RWPE1 (cell line): ENCODE measurements at places on chromosomes 1 and 21.

DNA sequence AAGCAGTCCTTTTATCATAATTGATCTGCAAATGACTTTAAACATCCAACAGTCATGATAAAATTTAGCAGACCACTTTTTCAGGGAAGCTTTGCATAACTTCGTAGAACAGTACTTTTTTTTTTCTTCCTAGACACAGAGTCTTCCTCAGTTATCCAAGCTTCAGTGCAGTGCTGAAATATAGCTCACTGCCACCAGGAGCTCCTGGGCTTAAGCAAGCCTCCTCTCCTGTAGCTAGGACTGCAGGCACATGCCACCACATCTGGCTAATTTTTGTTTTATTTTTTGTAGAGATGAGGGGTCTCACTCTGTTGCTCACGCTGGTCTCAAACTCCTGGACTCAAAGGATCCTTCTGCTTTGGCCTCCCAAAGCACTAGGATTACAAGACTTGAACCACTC lies 3.8 kb downstream of the F13B start:
- no peak for DNase-seq

GRCh38 chr1:230037261-230037660 lies 29.8 kb upstream of the GALNT2 start:
- DNase-seq = no peak

DNA sequence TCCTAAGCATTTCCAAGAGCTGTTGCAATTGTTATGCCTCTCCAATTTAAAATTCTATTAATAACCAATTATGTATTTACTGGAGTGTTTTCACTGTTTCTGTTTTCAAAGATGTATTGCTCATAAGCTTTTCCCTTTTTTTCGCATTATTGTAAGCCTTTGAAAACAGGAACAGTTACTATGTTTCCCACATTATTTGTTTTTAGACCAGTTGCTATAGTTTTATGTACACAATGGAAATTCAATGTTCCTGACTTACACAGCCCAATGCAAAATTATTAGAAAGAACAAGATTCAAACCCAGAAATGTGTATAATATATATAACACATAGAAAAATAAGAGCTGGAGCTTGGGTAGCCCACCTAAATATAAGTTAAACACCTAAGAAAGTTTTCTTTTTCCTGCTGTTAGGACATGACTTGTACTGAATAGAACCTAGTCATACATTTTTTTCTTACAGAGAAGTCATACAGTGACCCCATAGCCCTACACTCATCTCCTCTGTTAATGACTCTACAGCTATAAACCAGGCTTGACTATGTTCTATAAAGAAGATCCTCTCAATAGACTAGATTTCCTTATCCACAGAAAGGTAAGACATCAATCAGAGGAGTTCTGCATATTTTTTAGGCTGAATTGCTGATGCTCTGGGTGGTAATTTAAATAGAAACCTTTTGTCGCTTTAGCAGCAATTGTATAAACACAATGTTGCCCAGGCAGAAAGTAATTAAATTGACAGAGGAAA lies 299.6 kb downstream of the USH2A start:
- no peak for DNase-seq

DNA sequence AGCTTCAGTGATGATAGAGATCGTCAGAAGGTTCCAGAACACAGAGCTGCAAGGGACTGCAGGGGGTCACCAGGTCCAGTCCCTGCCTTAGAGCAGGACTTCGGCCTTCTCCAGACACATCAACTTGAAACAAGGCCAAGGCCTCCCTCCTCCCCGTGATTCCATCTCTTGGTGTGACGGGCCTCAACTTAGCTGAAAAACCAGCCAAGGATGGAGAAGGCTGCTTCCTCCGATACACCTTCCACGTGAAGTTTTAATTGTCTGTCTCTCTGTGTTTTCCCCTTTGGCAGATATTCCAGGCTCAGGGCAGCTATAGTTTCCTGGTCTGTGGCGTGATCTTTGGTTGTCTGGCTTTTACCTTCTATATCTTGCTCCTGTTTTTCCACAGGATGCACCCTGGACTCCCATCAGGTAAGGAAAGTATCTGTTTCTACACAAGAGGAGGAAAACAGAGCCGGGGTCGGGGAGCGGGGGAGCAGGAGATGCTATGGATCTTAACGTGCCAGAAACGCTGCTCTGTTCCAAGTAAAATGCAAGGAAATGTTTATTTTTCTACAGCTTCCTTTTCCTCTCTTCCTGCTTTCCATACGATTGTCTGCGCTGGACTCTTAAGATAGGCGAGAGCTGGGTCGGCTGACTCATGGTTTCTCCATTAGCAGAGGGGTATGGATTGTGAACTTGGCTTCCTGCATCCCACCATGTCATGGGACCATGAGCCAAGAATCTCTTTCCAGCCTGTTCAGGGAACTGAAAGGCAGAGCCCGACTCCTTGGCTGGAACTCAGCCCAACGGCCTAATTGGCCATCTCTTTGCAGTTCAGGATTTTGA lies 32.8 kb downstream of the ELK4 start:
- no peak for DNase-seq

DNA sequence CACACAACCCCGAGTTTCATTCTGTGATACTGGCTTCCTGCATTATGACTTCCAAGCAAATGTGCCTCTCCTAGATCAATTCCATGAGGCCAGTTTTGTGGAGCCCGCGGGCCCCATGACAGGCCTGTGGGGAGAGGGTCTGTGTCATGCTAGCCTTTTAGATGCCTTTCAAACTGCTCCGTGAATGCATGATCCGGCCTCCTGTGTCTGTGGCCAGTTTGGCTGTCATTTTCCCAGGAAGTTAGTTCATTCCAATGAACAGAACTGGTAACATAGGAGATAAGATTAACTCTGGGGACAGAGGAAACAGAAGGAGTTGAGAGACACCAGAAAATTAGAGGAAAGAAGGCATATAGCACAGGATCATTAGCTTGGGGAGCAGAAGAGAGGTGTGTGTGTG lies 3.2 kb downstream of the FNDC7 start:
- DNase-seq = no peak

DNA sequence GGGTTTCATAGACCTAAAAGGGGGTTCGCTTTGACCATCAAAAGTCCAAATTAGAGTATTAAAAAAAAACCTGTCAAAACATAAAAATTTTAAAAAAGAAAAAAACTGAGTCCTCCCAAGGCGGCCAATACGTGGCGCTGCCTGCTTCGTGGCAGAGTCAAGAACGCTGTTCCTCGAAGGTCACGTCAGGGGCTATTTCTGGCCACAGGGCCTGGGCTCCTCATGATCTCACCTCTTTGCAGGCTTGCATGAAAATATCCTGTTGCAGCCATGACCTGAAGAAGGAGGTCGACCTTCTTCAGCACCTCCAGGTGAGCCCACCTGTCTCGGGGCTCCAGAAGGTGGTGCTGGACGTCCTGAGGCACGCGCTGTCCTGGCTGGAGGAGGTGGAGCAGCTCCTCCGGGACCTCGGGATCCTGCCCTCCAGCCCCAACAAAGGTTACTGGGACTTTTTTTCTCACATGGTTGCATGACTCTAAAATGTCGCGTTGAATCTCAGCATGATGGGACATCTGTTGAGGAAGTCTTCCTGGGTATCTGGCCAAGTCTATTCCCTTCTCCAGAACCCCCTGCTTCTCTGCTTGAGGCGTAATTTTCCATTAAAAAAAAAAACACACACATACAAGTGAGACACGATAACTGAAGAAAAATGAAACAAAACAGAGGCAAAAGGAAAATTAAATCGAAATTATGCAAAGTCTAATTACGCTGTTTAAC lies 80.4 kb upstream of the EFHD2 start:
- no peak for DNase-seq

DNA sequence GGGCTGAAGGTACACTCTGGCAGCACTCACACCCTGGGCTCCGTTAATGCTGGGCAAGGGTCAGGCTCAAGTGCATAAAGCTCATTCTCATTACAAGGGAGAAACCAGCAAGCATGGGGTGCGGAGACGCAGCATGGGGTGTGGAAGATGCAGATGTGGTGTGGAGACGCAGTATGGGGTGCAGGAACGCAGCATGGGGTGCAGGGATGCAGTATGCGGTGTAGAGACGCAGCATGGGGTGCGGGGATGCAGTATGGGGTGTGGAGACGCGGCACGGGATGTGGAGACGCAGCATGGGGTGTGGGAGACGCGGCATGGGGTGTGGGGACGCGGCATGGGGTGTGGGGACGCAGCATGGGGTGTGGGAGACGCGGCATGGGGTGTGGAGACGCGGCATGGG lies 390.7 kb downstream of the NPHP4 start:
- DNase-seq = no peak

GRCh38 chr1:238789916-238790667 lies 596.3 kb upstream of the CHRM3 start:
- DNase-seq = no peak

GRCh38 chr1:115951560-115951959 lies 24.8 kb upstream of the SLC22A15 start:
- DNase-seq = no peak

DNA sequence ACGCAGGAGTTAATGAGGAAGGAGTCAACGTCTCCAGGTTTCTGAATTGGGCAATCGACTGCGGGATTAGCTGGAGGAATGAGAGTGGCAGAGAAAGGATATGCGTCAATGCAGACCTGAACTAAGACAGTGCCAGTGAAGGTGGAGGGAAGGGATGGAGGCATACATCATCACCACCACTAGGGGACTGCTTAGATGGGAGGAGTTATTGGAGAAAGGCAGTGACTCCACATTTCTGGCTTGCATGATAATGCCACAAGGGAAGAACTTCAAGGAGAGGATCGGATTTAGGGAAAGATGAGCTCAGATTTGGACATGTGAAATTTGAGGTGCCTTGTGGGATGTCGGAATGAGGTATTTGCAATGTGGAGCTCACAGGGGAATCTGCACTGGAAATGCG lies 17.5 kb downstream of the VASH2 start:
- peak; percentile 41 for DNase-seq

GRCh38 chr1:161098210-161099068 lies at the start of gene KLHDC9:
Gene KLHDC9, plus strand, starts transcription at chr1:161098361. Its CDS starts 175 bp downstream, at chr1:161098536.
- DNase-seq = peak; percentile 82

GRCh38 chr1:245079021-245079609 lies 75.7 kb upstream of the KIF26B start:
- peak; percentile 24 for DNase-seq

DNA sequence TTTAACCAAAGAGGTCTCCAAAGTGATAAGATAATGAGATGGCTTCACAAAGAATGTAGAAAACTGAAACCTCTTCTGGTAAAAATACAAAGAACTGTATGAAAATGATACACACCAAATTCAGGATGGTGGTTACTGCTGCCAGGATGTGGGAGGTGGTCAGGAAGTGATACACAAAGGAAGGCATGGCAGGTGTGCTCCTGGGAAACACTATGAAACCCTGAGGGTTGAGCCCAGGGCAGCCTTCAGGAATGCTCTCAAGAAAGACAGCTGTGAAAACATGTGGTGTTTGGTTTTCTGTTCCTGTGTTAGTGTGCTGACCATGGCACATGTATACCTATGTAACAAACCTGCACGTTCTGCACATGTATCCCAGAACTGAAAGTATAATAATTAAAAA lies 109.3 kb downstream of the NTNG1 start:
- DNase-seq = peak; percentile 8

DNA sequence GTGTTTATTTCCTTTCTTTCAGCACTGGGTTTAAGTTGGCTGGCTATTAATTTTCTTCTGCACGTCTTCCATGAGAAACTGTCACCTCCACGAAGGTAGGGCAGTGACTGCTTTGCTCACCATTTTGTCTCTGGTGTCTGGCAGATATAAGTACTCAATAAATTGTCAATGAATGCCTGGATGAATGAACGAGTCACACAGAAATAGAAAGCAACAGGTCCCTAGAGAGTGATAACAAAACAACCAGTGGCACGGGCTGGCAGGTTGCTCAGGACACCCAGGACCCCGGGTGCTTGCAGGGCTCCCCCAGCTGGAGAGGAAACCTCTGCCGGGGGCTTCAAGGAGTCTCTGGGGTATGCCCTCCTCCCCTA lies 3.2 kb upstream of the MYOC start:
- DNase-seq = no peak

- peak; percentile 26 for DNase-seq
These were observed 1232.0 kb downstream of the KCNT2 start for GRCh38 chr1:195376190-195376589.

GRCh38 chr1:69410893-69411292 lies 156.8 kb upstream of the LRRC7 start:
- DNase-seq = no peak

- no peak for DNase-seq
These were observed 4.3 kb upstream of the ERI3 start for GRCh38 chr1:44359234-44359935.

DNA sequence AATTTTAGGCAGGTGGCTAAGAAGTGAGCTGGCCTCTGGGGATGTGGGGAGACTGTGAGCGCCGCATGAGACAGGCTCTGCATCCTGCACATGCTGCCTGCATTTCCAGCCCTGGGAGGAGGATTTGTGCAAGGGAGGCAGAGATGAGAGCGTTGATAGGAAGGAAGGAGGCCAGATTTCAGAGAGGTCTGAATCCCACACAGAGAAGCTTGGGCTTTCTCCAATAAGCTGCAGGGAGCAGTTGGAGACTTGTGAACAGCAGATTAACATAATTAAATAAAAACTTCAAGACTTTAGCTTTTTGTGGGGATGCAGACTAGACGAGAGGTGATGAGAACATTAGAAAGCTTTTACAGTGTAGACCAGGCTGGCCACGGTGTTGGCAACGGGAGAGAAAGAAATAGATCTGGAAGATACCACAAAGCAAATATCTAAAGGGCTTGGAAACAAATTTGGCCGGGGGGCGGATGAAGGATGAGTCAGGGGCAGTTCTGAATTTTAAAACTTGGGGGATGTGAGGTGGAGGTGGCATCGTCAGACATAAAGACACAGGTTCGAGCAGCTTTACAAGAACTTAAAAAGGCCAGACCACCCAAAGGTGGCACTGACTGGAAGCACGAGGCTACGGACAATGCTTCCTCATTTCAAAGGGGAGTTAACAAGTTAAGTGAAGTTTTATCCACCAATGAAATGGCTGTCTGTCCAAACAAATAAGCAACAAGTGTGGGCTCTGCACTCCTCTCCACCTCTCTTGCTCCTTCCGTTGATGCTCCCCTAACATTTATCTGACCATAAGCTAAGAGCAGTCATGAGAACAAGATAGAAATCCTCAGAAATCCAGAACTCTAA lies 57.0 kb downstream of the HIVEP3 start:
- peak; percentile 17 for DNase-seq

- DNase-seq = no peak
These were observed 29.9 kb downstream of the KRTAP19-8 start for GRCh38 chr21:31008355-31008754.

DNA sequence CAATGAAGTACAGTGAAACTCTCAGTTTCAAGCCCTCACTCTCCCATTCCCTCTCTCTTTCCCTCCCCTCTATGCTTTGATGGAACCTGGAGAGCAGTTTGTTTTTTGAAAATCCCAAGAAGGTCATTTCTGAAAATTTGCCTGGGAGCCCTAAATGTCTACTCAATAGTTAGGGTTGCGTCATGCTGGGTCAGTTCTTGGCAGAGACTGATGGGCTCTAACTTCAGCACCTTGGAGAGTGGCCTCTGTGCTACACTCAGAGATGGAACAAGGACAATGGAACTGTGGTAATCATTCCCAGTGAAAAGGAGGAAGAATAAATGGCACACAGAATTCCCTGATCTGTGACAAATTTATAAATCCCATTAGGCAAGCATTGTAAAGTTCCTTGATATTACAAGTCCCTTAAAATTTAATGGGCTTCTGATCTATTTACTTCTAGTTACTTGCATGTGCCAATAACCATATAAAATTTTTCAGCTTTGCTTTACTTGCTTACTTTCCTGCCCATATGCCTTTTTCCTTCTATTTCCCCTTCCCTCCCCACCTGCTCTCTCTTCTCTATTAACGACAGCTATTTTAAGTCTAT lies 182.9 kb upstream of the KCND3 start:
- DNase-seq = peak; percentile 62

- DNase-seq = peak; percentile 29
These were observed 54.5 kb downstream of the C8B start for GRCh38 chr1:56911098-56911938.
